DMS53 (cell line): ENCODE measurements at places on chromosomes 12 and 14.
A peak's percentile ranks its signal among the peaks of the same experiment; 100 is the strongest.

- DNase-seq, result peak; percentile 40
Observed at GRCh38 chr14:57227083-57227482, 41.6 kb downstream of the EXOC5 start.

GRCh38 chr12:7395950-7396349 lies 48.0 kb downstream of the CD163L1 start:
- no peak for DNase-seq

DNA sequence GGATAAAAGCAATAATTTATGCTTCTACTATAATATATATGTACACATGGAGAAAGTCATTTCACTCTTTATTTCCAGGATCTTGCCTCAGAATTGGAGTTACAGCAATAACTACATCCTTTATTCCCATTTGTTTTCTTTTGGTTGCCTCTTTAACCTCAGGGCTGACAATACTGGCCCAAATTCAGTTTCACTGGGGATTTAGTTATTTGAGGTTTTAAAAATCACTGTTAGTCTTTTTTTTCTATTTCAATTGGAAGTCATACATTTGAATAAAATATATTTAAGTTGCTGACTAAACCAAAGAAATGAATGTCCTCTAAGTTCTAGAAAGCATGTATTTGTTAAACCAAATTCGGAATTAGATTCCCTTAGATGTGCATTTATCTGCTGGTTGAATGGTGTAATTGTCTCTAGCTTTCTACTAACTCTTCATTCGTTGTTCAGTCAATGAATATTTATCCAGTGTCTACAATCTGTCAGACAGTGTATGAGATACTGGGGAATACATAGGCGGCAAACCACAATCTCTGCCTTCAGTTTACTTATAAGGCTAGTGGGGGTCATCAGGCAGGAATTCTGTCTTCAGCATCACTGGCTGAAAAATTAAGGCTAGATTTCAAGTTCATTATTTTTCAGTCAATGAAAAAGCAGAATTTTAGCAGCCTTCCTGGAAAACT lies 190.8 kb upstream of the ARHGAP5 start:
- no peak for DNase-seq

DNA sequence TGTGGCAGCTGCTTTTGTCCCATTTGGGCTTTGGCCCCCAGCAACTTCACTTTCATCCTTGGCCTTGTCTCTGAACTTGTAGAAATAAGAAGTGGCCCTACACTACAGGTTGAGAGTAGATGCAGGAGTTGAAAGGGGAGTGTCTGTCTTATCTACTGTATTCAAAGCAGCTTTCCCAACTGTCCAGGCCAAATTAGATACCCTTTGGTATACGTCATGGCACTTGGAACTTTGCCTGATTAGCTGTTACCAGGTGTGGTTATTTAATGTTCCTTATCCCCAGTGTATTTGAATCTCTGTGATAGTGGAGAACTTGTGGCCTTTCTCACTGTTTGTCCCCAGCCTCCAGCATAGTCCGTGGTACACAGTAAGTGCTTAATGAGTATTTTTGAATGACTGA lies 33.5 kb downstream of the SUDS3 start:
- DNase-seq, result no peak

- no peak for DNase-seq
Observed at GRCh38 chr12:113997365-113997764, 31.2 kb upstream of the RBM19 start.

DNA sequence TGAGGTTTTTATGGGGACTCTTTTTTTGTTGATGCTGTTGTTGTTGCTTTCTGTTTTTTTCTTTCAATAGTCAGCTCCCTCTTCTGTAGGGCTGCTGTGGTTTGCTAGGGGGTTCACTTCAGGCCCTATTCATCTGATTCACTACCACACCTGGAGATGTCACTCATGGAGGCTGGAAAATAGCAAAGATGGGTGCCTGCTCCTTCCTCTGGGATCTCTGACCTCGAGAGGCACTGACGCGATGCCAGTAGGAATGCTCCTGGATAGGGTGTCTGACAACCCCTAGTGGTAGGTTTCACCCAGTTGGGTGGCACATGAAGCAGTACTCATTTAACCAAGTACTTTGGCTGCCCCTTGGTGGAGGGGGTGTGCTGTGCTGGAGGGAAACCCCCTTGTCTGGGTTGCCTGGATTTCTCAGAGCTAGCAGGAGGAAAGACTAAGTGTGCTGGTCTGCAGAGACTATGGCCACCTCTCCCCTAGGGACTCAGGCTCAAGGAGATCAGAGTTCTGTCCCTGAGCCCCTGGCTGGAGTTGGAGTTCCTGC lies 745.5 kb downstream of the TMTC2 start:
- peak; percentile 9 for DNase-seq

DNA sequence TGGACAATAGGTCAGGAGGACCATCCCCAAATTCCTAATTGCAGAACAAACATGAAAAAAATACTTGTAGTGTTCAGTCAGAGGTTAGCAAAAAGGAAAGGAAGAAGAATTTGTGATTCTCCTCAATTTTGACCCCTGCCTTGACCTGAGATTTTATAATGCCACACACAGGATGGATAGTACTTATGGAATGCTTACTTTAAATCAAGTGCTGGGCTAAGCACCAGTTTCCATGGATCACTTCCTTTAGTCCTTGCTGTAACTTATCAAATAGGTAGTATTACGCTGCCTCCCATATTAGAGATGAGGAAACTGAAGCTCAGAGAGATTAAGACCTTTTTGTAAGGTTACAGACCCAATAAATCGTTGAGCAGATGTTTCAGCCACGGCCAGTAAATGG lies 81.2 kb upstream of the OVCH1 start:
- no peak for DNase-seq

- DNase-seq, result no peak
Observed at GRCh38 chr12:121181181-121181580, 28.7 kb upstream of the P2RX4 start.

GRCh38 chr14:91163316-91163715 lies 49.4 kb downstream of the DGLUCY start:
- DNase-seq, result no peak

- DNase-seq, result no peak
Observed at GRCh38 chr12:30828686-30829085, 73.9 kb upstream of the CAPRIN2 start.

DNA sequence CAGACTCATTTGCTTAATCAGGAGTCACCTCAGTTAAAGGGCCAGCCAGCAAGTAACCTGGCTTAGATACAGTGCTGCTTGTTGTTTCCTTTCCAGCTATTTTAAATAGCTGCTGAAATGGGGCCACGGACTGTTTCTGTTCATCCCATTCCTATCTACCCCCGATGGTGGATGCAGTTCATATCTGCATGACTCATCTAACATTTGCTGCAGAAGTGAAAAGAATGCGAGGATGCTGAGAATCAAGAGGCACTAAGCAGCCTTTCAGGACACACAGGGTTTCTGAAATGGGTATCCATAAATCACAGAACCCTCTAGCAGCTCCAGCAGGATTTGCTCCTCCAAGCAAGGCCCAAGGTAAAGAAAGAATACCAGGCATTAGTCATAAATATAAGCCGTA lies 60.2 kb upstream of the RTRAF start:
- no peak for DNase-seq

DNA sequence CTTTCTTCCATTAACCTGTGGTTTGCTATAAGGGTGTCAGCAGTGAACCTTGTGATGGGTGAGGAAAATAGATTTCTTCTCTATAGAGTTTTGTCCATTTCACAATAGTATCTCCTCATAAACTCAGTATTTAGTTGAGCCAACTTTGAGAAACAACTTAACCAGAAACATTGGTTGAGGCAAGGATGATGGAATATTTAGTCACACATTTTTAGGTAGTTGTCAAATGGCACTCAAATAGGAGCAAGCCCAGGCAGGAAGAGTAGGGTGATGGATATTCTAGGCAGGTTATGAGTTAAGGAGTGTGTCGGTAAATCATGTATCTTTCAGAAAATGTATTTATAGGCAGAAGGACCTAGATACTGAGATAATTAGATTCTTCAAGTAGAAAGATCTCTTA lies 1267.6 kb downstream of the SLC16A7 start:
- DNase-seq, result no peak

GRCh38 chr14:21326972-21327371 lies 47.1 kb downstream of the RPGRIP1 start:
- DNase-seq, result no peak

- DNase-seq, result no peak
Observed at GRCh38 chr14:34053666-34054065, 102.8 kb upstream of the EGLN3 start.

- DNase-seq, result no peak
Observed at GRCh38 chr12:98228683-98229539, 286.5 kb upstream of the TMPO start.

GRCh38 chr14:95408731-95409476 lies 89.2 kb upstream of the CLMN start:
- no peak for DNase-seq

DNA sequence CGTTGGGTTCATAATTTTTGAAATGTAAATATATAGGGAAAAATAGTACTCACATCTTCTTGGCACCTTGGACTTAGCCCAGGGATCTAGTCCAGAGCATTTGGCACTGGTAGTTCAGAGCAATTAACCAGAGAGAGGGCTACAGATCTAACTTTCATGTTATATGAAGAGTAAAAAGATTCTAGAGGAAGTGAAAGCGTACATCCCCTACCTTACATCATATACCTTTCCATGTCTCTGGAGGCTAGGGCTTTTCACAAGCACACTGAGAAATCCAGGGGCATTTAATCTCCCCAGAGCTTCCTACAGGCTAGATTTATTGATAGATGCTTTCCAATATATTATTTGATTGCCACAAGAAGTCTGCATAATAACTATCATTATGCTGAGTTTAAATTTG lies 687.5 kb upstream of the FBXO33 start:
- no peak for DNase-seq

DNA sequence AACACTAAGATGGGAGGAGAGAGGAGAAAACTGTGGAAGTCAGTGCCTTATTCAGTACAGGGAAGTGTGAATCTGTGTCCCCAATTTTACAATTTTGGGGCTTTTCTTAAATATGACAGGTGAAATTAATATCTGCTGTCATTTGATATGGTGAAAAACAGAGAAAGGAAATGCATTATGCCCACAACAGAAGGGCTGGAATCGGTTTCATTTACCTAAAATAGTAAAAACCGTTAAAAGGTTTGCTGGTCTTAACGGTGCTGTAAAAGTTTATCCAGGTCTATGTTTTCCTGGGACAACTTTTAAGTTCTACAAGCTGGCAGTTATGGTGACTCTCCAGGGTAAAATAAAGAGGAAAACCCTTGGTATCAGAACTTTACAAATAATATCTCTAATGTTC lies 310.8 kb downstream of the FUT8 start:
- no peak for DNase-seq

- DNase-seq, result no peak
Observed at GRCh38 chr14:87866116-87866515, 126.9 kb downstream of the GALC start.

DNA sequence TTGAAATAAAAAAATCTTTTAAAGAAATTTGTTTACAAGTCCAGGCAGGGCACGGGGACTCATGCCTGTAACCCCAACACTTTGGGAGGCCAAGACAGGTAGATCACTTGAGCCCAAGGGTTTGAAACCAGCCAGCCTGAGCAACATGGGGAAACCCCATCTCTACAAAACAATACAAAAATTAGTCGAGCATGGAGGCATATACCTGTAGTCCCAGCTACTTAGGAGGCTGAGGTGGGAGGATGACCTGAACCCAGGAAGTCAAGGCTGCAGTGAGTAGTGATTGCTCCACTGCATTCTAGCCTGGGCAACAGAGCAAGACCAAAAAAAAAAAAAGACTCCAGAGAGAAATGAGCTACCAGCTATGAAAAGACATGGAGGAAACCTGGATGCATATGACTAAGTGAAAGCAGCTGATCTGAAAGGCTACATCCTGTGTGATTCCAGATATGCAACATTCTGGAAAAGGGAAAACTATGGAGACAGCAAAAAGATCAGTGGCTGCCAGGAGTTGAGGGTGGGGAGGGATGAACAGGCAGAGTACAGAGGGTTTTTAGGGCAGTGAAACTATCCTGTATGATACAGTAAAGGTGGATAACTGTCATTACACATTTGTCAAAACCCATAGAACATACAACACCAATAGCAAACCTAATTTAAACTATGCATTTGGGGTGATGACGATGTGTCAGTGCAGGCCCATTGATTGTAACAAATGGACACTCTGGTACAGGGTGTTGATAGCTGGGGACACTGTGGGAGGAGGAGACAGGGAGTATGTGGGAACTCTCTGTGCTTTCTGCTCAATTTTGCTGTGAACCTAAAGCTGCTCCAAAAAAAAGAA lies 59.9 kb downstream of the PRKAB1 start:
- no peak for DNase-seq

- DNase-seq, result peak; percentile 93
Observed at GRCh38 chr12:64633940-64634337, 23.6 kb downstream of the RASSF3 start.

GRCh38 chr12:84619053-84619571 lies 293.5 kb downstream of the SLC6A15 start:
- DNase-seq, result peak; percentile 41

- no peak for DNase-seq
Observed at GRCh38 chr12:124125203-124125871, 152.3 kb downstream of the ZNF664 start.

DNA sequence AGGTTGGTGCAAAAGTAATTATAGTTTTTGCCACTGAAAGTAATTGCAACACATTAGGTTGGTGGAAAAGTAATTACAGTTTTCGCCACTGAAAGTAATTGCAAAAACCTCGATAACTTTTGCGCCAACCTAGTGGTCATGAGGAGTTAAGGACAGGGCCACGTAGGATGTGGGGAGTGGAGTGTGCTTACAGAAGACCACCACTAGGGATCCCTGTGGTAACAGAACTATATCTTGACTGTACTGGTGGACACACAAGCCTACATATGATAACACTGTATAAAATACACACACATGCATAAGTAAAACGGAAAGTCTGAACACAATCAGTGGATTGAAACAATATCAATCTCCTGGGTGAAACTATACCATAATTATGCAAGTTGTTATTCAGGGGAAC lies 187.4 kb upstream of the ABCD2 start:
- peak; percentile 58 for DNase-seq

DNA sequence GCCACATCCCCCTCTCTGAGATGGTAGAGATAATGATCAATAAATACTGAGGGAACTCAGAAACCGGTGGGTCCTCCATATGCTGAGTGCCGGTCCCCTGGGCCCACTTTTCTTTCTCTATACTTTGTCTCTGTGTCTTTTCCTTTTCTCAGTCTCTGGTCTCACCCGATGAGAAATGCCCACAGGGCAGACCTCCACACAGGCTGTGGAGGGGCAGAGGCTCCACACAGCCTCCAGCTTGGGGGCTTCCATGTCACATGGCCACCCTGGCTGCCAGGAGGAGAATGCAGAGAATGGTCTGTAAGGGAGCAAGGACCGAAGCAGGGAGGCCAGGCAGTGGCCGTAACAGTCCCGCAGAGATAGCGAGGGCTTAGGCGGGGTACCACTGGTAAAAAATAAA lies 105.9 kb downstream of the NTF3 start:
- DNase-seq, result no peak

- DNase-seq, result peak; percentile 88
Observed at GRCh38 chr14:60482743-60483142, 3.1 kb downstream of the C14orf39 start.

DNA sequence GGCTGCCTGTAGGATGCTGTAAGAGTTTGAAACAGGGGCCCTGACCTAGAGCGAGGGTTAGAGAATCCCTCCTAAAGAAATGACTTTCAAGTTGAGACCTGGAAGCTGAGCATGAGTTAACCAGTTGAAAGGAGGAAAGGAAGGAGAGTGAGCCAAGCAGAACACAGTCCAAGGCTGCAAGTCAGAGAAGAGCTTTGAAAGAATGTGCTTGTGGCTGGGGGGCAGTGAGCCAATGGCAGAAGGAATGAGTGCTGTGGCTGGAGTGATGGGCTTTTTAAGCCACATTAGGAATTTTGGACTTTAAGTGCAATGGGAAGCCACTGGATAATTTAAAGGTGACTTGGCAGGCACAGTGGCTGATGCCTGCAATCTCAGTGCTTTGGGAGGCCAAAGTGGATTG lies 18.1 kb downstream of the CDKN1B start:
- DNase-seq, result no peak
